ENCODE measurements at places on chromosomes 16 and 17.

DNA sequence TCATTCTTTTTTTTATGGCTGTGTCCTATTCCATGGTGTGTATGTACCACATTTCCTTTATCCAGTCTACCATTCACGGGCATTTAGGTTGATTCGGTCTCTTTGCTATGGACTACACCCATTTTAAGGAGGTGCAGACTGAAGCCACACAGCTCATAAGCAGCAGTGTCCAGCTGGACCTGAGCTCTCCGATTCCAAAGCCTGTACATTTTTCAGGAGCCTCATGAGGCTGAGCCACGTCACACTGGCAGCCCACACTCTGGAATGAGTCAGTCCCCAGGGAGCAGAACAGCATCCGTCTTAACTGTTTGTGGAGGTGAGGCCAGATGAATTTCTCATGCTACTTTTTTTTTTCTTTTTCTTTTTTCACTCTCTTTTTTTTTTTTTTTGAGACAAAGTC lies 116.1 kb downstream of the C16orf95 start:
- DNase-seq, result no peak

DNA sequence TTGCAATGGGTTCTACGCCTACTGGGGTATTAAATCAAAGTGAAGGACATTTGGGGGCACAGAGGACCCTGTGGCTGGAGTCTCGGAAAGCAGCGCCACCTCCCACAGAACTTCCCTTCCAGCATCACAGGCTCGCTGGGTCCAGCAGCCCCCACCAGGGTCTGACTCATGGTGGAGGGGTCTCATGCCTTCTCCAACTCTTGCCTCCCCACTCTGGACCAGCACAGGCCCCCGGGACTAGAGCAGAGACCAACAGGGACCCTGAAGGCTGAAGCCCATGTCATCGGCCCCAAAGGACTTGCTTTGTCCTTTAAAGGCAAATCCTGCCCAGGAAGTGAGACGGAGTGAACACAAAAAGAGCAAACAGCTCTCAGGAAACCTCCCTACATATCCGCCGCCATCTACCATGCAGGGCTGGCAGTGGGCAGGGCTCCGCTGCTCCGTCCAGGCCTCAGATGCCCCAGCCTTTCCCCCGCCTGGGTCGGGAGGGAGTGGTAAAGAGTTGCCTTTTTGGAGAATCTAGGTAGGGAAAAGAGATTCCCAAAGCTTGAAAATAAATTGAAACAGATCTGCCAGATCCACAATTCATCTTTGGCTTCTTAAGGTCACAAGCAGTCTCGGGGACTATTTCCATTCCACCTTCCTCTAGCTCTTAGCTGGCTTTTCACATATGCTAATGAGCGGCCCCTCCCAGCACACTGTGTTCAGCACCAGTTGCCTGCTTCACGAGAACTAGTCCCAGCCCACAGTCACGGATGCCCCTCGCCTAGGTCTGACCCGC lies 2.1 kb upstream of the GPRC5C start:
- DNase-seq, result no peak

DNA sequence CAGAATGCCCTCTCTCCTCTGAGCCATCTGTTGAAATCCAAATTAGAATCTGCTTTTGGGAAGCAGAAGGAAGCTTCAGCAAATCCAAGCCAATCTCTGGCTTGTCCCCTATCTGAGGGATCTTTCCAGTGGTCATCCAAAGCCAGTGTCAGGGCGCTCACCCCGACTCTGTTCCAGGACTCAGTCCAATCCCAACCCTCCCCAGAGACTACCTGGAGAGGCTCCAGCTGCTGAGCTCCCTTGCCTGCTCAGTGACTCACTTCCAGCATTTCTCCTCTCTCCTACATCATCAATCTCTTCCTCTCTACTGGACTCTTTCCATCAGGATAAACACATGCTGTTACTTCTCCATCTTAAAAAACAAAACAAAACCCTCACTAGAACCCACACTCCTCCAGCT lies 2.4 kb downstream of the MATCAP1 start:
- no peak for DNase-seq

DNA sequence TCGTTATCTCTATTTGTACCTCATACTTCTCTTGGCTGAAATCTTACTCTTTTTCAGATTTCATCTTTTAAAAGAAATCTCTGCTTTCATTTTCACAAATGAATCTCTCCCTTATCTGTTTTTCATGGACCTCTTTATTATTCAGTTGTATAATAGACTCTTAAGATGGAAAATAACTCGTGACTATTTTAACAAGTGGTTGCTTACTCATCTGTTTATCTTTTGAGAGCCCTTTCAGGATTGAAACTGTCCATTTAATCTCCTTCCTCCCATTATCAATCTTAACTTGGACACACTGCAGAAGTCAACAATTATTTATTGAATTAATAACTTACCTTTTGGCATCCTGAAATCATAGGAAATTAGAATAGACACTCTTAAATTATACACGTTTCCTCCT lies 68.8 kb downstream of the ABCA8 start:
- no peak for DNase-seq

- DNase-seq, result peak; percentile 41
Observed at GRCh38 chr17:28717578-28718332, at the start of gene RAB34. TSS of gene RAB34 (minus strand) at chr17:28717868. CDS start at chr17:28717266, 602 bp downstream.

DNA sequence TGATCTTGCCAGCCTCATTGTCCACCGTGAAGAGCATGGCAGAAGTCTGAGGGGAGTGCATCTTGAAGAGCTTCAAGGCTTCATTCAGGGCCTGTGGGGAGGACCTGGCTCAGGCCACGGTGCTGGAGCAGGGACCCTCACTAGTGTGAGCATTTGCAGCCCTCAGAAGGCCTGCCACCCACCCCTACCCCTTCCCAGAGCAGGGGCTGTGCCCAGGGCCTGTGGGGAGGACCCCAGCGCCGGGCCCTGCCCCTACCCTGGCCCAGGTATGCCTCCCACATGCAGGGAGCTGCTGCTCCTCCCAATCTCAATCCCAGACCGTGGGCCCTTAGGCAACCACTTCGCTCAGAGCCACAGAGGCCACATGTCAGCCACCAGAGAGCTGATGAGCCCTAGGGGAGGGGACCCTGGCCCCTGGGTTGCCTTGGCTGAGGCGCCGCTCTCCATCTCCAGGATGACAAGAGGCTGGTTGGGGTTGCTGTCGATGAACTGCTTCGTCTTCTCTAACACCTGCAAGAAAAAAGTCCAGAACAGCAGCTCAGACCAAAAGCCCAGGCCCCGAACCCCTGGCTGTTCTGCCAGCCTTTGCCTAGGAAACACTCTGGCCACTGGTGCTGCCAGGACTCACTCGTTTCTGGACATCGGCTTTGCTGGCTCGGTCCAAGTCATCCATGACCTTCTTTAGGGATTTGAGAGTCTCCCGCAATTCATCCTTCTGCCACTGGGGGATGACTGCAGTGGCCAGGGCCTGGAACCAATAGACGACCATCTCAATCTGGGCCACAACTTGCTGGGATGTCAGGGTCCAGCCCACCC lies 1.8 kb upstream of the EXOSC6 start:
- no peak for DNase-seq

GRCh38 chr17:72702136-72702735 lies 390.3 kb downstream of the SLC39A11 start:
- DNase-seq, result no peak

GRCh38 chr16:46822270-46822669 lies 8.7 kb downstream of the C16orf87 start:
- no peak for DNase-seq

GRCh38 chr17:35373984-35374765 lies 754 bp upstream of the SLFN11 start:
- DNase-seq, result peak; percentile 29

DNA sequence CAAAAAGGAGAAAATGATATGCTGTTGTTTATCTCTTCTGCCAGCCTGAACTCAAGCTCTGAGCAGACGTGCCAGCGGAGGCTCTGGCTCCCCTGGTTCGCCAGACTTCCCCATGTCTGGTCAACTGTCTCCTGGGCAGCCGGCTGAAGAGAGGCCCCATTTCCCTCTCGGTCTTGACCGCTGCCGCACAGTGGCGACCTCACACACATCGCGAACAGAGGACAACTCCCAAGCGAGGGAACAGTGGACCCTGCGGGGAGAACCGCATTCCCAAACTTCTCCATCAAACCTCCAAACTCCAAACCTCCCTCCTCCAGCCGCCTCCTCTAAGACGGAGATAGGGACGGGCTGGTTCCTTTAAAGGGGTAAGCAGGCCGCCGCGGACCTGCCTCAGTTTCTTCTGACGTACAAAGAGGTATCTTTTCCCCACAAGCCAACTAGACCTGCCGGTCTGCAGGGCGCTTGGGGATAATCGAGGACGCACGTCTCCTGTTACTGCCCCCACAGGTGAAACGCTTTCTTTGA lies 24.9 kb upstream of the RFFL start:
- no peak for DNase-seq

DNA sequence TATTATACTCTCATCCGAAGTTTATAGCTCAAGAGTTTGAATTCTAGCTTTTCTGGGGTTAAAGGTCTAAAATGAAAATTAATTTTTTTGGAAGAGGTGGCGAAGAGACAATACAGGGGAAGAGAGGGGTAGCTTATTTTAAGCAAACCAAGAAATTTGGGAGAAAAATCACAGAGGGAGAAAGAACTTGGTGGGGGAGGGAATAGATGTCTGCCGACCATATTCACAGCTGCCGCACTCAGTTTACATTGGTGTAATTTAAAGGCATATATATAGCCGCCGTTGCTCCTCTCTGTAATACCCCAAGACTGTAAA lies 6.5 kb upstream of the ZFHX3 start:
- no peak for DNase-seq

DNA sequence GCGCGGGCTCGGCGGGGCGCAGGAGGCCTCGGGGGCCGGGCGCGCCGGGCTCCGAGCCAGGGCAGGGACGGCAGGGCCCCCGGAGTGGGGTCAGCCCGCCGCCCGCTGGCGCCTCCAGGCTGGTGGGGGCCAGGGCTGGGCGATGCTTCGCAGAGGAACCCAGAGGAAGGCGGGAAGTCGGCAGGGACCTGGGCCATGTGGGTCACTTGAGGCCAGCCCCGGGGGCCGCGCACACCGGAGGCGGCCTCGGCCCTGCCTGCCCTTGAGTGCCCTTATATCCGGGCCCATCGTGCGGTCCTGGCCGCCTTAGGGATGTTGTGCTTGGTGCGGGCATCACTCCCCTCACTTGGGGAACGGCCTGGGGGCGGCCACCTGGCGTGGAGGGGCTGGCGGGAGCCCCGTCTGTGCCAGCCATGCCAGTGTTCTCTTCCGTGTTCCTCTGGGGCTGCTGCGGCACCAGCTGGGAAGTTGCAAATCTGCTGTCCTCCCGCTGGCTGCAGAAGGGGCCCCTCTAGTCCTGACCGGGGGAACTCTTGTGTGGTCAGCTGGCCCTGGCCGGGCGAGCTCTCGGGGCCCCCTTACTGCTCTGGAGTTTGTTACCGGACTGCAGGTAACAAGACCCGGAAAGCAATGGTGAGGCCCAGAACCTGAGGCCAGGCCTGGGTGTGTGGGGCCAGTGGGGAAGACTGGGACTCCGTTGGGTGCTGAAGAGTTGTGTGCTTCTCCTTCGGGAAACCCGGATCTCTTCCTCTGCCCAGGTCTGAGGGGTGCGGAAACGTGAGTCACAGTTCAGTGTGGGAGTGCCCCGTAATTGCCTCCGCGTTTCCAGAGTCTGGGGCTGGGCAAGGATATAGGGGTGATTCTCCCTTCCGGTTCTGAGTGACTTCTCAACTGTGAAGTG lies 849 bp downstream of the CAPN15 start:
- no peak for DNase-seq

- no peak for DNase-seq
Observed at GRCh38 chr16:56259425-56259779, 68.1 kb downstream of the GNAO1 start.

GRCh38 chr16:83586461-83587200 lies 221.1 kb upstream of the HSBP1 start:
- no peak for DNase-seq

DNA sequence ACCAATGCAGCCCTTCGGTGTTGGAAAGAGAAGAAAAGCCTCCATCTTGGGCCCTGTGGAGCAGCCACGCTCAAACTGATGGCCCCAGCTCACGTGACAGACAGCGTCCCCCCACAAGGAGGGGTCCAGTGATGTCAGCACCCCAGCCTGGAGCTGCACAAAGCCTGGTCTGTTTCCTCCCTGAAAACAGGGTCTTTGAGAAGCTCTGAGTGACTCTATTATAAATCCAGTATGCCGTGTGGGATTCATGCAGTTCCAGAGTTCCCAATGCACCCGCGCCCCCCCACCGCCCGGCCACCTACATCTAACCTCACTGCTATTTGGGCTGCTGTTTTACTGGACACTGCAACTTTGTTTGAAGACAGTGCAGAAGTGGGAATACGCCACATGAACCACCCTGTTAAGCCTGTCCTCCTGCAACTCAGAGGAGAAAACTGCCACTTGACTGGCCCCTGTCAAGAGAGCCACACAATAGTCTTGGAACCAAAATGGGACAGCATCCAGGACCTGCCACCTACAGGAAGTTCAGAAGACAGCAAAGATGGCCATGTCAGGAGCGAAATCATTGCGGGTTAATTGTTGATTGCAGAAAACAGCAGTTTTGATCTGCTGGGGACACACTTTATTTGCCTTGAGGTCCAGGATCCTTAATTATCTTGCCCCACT lies 33.1 kb downstream of the PMP22 start:
- no peak for DNase-seq

DNA sequence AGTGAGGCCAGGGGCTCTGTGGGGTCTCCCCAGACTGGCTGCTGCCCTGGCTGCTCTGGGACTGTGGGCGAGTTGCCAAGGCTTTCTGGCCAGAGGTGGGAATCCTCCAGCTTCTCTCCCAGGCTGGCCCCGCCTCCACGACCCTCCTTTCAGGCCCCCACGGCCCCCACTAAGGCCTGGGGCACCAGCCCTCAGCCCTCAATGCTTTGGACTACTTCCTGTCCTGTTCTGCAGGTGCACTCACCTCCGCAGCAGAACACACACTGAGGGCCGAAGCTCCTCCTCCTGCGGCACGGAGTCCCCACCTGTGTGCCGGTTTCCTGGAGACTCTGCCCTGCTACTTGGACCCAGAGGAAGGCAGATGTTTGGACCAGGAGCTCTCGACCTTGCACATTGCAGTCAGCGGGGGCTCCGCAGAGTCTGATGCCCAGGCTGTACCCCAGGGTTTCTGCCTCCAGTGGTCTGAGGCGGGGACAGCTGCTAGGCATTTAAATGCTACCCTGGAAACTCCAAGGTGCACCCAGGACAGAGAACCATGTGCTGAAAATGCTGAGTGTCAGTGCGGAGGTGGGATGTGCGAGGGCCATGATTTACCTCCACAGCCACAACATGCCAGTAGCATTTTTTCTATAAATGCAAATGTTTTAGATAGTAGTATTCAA lies 223.8 kb downstream of the IRF8 start:
- no peak for DNase-seq

- DNase-seq, result no peak
Observed at GRCh38 chr17:28185658-28186057, 133.3 kb upstream of the TMEM97 start.

DNA sequence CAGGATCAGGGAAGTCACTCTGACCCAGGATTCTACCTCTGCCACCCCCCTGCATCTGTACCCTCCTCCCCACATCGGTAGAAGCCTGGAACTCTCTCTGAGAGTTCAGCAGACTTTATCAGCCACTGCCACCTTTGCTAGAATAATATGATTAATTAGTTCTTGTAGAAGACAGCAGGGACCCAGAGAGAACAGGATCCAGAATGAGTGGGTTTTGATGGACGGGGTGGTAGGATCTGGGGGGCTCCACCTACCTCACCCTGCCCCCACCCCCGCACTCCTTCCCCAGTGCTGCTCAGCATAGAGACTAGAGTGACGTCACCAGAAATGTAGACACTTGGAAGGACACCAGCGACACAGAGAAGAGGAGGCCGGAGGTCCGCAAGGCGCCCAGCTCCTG lies 33.5 kb downstream of the ABCC6 start:
- no peak for DNase-seq

- no peak for DNase-seq
Observed at GRCh38 chr16:66375451-66375850, 9.0 kb downstream of the CDH5 start.

All from stimulated activated naive B cell treated with anti-CD40 and anti-IgM and Interleukin-4, amounts not matched to agents 10 μg/mL and 1 μg/mL and 100 μg/mL, for 72 hours (primary cell).